Cortex of kidney (tissue), 1 donor: ENCODE measurements at places on chromosomes 7 and 10.

- DNase-seq: no peak
These were observed 10.8 kb downstream of the AFAP1L2 start for GRCh38 chr10:114393482-114393881.

- no peak for DNase-seq
These were observed 103.5 kb downstream of the MICALL2 start for GRCh38 chr7:1355568-1356340.

DNA sequence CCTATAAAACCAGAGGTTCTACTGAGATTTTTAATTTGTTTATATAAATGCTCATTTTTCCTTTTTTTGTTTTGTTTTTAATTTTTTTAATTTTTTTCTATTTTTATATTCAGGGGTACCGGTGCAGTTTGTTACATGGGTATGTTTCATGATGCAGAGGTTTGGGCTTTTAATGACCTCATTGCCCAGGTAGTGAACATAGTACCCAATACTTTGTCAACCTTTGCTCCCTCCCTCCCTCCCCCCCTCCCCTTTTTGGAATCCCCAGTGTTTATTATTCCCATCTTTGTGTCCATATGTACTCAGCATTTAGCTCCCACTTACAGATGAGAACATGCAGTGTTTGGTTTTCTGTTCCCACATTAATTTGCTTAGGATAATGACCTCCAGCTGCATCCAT lies 94.4 kb upstream of the NEBL start:
- DNase-seq: no peak

DNA sequence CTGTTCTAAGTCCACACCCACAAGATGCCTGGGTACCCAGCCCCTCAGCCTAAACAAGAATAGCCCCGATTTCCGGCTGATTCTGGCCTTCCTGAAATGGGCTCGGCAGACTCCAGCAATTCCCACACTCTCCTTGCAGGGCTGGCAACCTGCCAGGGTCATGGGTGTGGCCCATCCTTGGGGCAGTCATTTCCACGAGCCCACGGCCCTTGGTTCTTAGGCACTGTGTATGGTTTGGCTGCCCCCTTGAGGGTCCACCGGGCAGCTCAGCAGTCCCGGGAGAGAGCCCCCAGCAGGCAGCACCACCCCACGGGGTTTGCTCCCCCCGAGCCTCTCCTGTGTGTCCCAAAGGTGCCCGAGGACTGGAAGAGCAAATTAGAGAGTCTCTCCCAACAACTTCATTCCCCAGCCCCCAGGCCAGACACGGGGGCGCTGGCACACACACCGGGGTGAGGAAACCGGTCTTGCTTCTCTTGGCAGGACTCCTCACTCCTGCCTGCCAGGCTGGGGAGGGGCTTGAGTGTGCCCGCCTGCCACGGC lies 142.2 kb downstream of the EMX2 start:
- no peak for DNase-seq

GRCh38 chr10:130606001-130606405 lies 469.8 kb downstream of the GLRX3 start:
- no peak for DNase-seq

GRCh38 chr10:112805701-112806100 lies 144.3 kb upstream of the TCF7L2 start:
- no peak for DNase-seq

DNA sequence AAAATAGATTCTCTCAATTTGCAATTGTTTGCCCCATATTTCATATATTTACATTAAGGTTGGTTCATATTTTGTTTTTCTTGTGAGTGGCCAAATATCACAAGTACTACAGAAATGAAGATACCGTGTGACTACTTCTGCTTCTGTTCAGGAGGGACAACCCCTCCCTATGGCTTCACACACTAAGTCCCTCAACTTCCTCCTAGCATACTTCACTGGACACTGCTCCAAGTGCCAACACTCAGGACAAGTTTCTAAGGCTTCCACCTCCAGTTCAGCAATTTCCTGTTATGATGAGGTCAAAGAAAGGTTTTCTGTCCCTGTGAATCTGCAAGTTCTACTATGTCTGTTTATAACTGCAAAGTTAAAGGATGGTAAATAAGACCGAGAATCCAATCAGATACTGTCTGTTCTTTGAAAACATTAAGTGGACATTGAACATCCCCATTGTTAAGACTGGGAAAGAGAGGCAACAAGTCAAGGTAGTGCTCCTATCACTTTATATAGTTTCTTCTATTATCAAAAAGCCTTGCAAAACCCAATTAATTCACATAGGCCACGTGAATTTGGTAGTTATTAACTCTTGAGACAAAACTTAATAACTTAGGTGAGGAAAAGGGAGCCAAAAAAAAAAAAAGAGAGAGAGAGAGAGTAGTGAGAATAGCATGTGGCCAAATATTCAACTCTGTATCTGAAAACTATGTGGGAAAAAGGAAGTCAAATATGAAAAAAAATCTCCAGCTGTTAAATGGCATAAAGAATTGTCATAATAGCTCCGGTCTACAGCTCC lies 81.3 kb upstream of the DKK1 start:
- DNase-seq: no peak

- no peak for DNase-seq
These were observed 69.2 kb upstream of the SP4 start for GRCh38 chr7:21358648-21359047.

DNA sequence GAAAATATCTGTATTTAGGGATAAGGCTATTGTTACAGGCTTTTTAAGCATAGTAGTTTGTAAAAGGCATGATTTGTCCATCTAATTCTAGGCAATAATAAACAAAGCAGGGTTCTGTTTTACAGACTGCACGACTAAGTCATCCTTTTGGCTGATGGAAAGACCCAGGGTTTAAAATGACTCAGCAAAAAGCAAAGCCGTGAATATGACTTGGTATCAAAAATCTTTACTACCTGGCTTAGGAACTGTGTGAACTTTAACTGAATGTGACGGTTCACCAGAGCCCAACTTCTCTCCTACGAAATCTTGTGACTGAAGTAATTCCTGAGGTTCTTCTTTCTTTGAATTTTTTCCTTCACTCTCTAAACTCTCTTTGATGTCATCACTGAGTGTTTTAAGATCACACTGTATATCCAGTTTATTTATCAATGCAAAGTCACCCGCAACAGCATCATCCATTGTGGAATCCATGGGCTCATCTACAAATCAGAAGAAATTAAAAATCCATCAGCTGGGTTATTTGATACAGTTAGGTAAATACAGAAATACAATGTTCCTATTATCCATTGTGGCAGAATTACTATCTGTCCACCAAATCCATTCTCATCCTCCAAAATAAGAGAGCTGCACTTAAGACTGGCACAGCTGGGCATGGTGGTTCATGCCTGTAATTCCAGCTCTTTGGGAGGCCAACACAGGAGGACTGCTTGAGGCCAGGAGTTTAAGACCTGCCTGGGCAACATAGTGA lies 17.0 kb downstream of the ATE1 start:
- no peak for DNase-seq

- no peak for DNase-seq
These were observed 285.3 kb downstream of the NRG3 start for GRCh38 chr10:82160307-82160706.

DNA sequence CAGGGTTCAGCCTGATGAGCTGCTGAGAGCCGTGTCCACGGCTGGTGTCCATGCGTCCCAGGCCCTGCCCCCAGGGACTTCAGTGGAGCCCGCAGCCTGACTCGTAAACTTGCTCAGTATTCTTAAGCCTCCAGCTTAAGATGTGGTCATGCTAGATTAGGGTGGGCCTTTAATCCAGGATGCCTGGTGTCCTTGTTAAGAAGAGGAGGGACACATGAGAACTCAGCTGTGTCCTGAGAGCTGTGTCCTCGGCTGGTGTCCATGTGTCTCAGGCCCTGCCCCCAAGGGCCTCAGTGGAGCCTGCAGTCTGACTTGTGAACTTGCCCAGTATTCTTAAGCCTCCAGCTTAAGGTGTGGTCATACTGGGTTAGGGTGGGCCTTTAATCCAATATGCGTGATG lies 23.0 kb downstream of the DOCK1 start:
- DNase-seq: no peak

- no peak for DNase-seq
These were observed 157.5 kb upstream of the PDE1C start for GRCh38 chr7:32227746-32228145.

GRCh38 chr10:110105873-110106272 lies 98.1 kb downstream of the ADD3 start:
- DNase-seq: no peak

- no peak for DNase-seq
These were observed 299.5 kb downstream of the ELMO1 start for GRCh38 chr7:37149051-37149772.

GRCh38 chr10:58647376-58648112 lies 134.9 kb downstream of the BICC1 start:
- DNase-seq: no peak

DNA sequence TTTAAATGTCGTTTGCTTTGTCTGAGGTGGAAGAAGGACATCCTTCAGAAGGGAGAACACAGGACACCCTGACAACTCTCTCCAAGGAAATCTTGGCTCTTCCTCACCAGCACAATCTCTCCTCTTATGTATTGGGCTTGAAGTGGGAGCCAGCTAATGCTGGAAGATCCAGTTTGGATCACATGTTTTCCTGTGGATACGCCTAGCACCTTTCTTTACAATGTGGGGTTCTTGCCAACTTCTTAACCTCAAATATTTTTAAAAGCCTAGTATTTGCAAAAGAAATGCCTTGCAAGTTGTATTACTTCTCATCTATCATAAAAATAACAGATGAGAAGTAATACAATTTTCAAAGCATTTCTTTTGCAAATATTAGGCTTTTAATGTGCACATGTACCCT lies 76.4 kb downstream of the FRMD4A start:
- no peak for DNase-seq

DNA sequence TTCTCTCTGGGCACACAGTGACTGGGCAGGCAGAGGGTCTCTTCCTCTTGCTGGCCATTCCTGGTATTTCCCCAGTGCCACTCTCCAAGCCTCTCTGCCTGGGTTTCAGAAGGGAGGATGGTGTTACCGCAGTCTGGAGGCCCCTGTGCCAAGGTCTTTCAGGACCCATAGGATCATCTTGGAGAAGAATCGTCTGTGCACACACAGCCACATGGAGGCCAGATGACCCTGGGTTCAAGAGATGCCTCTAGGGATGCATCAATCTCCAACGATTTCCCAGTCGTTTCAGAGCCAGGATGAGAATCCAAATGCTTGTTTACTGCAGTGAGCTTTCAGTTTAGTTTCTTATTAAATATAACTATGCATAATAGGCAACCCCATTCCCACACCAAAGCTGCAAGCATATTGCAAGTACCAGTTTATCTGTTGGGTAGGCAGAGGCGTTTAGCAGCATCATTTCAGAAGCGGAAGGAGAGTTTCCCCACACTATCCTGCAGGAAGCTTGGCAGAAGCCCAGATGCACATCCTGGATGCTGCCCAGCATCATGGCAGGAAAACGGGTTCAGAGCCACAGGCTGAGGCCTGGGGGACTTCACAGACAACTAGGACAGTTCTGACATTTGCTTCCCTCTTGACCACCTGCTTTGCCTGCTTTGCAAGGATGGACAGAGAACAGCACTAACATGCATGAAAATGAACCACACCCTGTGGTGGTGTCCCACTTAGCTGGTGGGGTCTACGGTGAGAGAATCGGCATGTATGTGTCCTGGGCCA lies 134.7 kb upstream of the FAM20C start:
- no peak for DNase-seq

GRCh38 chr10:43845121-43845520 lies 196.4 kb upstream of the ZNF32 start:
- no peak for DNase-seq

DNA sequence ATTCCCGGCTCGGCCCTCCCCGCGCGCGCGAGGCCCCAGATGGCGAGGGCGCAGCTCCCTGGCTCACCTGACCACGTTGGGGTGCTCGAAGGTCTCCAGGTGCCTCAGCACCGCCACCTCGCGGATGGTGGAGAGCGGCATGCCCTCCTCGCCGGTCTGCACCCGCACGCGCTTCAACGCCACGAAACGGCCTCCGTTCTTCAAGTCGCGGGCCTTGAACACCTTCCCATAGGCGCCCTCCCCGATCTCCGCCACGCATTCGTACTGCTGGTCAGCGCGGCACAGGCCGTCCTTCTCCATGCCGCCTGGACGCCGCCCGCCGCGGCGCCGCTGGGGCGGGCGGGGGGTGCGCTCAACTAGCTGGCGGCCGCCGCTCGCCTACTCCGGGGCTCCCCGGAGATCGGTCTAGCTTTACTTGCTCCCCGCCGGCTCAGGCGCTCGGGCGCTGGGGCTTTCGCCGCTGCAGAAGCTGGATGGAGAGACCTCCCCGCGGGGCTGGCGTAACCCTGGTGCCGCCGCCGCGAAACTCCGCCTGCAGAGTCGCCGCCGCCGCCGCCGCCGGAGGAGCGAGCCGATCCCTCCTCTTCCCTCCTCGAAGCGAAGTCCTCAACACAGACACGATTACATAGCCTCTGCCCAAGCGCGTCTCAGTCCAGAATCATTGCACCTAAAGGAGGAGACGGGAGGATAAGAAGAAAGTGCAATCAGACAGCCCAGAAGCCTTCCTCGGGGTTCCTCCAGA lies 3.2 kb downstream of the CDK6 start:
- no peak for DNase-seq

DNA sequence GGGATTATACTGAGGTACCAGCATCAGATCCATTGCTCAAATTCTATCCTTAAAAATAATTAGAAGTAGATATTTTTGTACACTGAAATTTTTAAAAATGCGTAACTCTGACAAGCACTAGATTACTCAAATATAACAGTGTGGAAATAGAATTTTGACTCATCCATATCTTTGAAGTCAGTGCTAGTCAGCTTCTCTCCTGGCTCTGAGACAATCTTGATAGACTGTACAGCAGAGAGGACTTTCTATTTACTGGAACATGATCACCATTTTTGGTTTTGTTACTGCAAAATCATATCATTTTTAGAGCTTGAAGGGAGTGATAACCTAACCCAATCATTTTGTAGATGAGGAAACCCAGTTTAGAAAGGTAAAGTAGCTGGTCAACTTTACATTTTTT lies 195.0 kb downstream of the MTERF1 start:
- DNase-seq: no peak

GRCh38 chr10:129927351-129928120 lies 36.5 kb downstream of the EBF3 start:
- no peak for DNase-seq
